Stimulated activated CD8-positive, alpha-beta memory T cell treated with anti-CD3 and anti-CD28 coated beads, Interleukin-12 subunit alpha, Interleukin-12 subunit beta, amount 100 ng/mL, for 1 hour (primary cell): ENCODE measurements at places on chromosomes 1 and 21.

DNA sequence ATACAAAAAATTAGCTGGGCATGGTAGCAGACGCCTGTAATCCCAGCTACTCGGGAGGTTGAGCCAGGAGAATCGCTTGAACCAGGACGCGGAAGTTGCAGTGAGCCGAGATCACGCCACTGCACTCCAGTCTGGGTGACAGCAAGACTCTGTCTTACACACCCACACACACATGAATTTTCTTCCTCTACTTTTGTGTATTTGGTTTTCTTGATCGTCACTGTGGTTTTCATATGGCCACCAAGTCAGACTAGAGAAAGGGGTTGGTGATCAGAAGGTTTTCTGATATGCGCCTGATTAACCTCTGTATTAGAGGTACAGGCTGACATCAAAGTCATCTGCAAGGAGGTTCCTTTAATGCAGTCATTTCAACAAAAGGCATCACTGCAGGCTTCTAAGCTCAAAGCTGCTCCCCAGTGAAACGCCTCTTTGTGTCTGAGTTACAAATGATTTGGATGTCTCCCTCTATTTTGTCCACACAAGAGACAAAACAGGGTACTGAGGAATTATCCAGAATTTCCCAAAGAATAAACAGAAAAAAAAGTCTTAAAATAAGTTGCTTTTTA is 11.1 kb downstream of the SH2D1B start:
- no peak for DNase-seq

DNA sequence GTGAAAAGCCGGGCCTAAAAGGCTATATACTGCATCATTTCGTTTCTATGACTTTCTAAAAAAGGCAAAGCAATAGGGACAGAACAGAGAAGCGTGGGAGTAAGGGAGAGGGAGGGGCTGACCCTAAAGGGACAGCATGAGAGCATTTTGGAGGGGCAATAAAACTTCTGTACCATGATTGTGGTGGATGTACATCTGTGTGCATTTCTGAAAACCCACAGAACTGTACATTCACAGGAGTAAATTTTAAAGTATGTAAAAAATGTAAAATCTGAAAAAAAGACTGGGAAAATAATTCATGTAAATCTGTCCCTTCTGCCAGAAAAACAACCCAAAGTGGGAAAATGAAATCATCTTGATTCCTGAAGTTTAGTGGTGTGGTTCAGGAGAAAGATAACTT is 235.4 kb downstream of the CENPF start:
- no peak for DNase-seq

- no peak for DNase-seq
These were observed 11.5 kb downstream of the PHLDA3 start for GRCh38 chr1:201457508-201457960.

DNA sequence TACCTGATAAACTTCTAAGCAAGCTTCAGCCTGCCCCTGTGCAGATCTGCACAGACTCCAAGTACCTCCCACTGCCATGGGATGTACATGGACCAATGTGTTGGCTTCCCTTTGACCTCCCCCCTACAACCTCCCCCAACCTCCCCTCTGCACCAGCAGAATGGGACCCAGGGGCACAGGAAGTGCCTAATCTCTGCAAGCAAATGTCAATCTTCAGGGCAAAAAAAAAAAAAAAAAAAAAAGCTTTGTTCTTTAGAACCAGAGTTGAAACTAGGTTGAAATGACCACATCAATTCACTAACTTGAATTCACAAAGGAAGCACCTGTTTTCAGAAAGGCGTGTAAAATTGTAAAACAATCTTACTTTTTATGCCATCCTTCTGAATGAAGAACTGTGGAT is 53.9 kb upstream of the TIAM1 start:
- no peak for DNase-seq

GRCh38 chr21:37073417-37074196 is 553 bp downstream of the TTC3 start:
- DNase-seq = no peak

DNA sequence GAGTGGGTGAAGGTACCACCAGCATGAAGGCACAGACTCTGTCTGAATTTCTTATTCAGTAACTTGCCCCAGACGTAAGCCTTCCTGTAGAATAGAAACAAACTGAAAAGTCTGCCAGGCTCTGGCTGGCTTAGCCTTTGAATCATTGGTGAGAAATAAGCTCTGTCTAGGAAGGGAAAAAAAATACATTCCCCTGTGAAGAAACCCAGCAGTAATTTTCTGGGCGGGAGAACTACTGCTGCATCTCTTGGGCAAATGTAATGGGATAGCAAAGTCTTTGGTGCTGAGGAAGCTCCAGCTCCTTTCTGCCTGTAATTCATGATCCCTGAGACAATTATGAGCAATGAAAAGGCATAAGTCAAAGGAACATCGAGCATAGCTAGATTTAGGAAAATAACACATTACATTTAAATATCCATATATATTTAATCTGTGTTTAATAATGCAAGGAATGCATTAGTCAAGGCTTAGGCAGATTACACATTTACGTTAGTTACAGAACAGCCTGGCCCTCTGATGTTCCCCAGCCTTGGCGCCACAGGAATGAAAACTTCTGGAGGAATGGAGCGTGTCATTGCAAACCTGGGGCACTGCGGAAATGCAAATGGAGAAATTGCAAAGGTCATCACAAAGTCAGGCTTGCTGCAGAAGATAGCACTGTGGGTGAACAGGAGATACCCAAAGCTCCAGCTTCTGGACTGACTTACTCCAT is 216.3 kb upstream of the CAMK1G start:
- DNase-seq = no peak

DNA sequence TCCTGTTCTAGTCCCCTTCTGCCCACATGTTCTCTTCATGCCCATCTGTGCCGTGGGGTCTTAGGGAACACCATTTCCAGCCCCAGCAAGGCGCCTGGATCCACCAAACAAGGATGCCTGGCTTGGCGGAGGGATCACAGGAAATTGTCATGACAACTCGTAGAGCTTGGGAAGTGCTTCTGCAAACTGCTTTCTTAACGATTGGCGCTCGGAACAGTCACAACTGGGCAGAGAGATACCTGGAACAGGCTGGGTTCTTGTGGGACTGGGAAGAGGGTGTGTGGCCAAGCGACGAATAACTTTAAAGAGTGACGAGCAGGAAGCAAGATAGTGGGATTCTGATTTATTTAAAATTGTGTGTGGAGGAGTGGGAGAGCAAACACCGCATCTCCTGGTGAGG is 329.8 kb downstream of the RPS6KC1 start:
- DNase-seq = no peak

DNA sequence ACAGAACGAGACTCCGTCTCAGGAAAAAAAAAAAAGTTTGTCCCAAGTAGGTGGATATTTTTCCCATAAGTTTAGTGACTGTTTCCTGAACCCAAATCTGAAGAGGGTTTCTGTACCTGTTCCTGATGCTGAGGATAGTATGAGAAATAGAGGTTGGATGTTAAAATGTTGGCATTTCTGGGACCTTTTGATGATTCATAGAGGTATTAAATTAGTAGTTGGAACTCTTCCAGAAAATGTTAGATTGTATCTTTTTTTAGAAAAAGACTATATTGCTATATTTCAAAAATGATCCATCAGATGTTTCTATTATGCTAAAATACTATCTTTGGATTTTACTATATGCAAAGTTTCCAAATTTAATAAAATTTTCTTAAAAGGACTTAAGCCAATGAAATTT is 2.9 kb upstream of the CENPL start:
- DNase-seq = no peak

- no peak for DNase-seq
These were observed 11.4 kb upstream of the ERI3 start for GRCh38 chr1:44366371-44366975.

DNA sequence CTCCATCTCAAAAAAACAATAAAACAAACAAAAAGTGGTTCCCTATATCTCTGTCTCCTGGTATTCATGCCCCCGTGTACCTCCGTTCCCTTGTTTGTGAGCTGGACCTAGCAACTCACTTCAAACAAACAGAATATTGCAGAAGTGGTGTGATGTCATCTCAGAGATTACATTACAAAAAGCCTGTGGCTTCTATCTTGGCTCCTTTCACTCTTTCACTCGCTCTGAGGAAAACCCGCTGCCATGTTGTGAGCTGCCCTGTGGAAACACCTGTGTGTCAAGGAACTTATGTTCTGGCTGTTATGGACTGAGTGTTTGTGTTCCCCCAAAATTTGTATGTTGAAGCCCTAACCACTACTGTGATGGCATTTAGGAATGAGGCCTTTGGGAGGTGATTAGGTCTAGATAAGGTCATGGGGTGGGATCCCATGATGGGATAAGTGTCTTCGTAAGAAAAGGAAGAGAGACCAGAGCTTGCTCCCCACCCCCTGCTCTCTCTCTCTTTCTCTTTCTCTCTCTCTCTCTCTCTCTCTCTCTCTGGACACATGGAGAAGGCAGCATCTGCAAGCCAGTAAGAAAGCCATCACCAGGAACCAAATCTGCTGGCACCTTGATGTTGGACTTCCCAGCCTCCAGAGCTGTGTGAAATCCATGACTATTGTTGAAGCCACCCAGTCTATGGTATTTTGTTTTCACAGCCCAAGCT is 7.4 kb upstream of the HYI start:
- DNase-seq = no peak

GRCh38 chr1:203361945-203362719 is 11.2 kb upstream of the FMOD start:
- no peak for DNase-seq
